Activated naive CD4-positive, alpha-beta T cell treated with anti-CD3 and anti-CD28 coated beads for 36 hours (primary cell): ENCODE measurements at places on chromosomes 2 and 18.

DNA sequence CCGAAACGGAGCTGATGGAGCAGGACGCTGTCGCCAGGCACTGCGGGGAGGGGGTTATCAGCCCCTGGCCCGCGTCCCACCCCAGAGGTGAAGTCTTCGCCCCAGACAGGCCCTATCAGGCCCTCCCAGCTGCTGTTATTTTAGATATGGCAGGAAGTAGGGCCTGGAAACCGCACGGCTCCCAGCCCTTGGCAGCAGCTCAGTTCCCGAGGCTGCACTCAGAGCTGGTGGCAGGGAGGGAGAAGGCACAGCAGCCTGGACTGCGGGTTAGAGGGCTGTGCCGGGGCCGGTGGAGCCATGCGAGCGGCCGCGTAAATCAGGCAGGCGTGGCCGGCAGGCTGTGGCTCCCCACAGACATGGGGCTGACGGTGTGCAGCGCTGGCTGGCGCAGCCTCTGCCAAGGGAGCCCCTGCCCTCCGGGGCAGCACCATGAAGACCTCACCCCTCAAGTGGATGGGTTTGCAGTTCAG, 111.4 kb downstream of the NFATC1 start:
- peak; percentile 57 for DNase-seq

DNA sequence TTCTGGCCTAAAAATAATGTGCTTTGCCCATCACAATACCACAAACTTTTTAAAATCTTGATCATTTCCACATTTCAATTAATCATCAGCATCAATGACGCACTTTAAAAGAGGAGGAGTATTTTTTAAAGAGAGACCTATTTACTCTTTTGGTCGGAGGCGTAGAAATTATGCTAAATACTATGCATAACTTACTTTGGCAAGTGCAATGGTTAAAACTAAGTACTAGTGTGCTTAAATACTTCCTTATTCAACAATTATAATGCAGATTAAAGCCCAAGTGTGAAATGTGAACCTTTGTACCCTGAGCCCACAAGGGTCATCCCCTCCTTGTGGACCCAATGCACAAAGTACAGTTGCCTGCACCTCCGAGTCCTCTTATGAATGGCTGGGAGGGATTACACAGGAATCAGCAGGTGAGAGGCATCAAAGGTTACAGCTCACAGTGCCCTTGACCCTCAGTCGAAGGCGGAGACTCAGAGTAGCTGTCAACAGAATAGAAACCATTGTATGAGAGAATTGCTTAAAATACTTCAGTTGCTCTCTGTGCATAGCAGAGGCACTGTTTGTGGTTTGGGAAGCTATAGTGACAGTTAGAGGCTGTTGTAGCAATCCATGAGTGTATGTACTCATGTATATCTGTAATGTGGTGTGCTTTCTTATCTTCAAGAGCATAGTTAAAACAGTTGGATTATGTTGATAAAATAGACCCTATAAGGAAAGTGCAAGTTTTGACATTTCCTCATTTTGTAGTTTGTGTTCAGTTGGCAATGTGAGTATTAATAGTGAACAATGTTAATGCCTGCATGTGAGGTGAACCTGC, 151.7 kb upstream of the ITGA4 start:
- DNase-seq, result peak; percentile 68

DNA sequence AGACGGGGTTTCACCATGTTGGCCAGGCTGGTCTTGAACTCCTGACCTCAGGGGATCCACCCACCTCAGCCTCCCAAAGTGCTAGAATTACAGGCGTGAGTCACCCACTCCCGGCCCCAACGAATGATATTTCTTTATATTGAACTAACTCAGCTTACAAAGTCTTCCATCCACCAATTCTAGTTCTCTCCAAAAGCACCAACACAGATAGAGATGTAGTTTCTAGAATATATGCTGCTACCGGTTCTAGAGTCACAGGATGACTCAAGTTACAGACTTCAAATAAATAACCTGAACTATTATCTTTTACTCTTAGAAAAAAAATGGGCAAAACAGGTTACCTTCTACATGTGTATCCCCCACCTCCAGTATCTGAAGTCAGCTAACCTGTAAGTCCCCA, 9.2 kb downstream of the ACAA2 start:
- DNase-seq, result no peak

DNA sequence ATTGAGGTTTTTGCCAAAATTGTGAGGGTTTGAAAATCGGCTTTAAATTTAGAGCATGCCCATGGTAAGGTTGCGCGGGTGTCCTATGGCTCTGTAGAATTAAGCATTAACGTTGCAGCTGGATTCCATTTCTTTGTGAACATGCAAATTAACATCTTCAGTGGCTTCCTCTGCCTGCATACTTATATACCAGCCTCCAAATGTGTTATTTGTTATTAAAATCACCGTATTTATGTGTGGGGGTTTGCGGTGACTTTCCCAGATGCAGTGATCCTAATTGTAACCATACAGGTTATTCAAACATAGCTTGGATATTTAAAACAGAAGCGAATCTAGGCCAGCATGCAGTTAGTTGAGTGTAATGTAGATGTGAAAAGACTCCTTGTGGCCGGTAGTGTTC, 80.2 kb downstream of the TGOLN2 start:
- DNase-seq, result no peak

- DNase-seq, result no peak
These were observed 29.4 kb downstream of the KANSL3 start for GRCh38 chr2:96608469-96609455.

- peak; percentile 70 for DNase-seq
These were observed 43.1 kb downstream of the INPP4A start for GRCh38 chr2:98487806-98488189.

DNA sequence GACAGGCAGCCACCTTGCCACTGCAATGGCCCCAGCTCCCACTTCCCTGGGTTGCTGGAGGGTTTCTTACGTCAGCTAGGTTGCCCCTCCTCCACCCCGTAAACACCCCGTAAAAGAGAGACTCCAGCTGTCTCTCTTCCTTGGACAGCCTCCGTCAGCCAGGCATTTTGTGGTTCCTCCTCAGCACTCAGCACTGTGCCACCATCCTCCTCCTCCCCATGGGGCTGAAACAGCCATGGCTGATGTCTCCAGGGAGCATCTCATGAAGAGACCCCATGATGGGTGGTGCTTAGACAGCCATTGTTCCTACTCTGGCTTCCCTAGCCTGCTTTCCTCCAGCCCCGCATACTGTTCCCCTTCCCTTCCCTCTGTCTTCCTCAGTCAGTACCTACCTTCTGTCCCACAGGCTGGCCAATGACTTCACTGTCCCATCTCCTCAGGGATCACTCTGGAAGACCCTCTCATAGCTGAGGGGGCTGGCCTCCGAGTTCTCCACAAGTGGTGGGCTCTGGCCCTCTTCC, 143.3 kb upstream of the SIX3 start:
- DNase-seq, result no peak

- DNase-seq, result peak; percentile 14
These were observed 11.1 kb upstream of the KLHL30 start for GRCh38 chr2:238127165-238128060.

DNA sequence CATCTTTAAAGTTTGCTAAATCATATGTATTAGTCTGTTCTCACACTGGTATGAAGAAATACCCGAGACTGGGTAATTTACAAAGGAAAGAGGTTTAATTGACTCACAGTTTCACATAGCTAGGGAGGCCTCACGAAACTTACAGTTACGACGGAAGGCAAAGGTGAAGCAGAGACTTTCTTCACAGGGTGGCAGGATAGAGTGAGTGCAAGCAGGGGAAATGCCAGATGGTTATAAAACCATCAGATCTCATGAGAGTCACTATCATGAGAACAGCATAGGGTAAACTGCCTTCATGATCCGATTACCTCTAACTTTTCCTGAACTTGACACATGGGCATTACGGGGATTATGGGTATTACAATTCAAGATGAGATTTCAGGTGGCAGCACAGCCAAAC, 1075.2 kb upstream of the NRXN1 start:
- no peak for DNase-seq
